HAP-1 (cell line): ENCODE measurements at places on chromosomes 5 and 9.
A peak's percentile ranks its signal among the peaks of the same experiment; 100 is the strongest.

DNA sequence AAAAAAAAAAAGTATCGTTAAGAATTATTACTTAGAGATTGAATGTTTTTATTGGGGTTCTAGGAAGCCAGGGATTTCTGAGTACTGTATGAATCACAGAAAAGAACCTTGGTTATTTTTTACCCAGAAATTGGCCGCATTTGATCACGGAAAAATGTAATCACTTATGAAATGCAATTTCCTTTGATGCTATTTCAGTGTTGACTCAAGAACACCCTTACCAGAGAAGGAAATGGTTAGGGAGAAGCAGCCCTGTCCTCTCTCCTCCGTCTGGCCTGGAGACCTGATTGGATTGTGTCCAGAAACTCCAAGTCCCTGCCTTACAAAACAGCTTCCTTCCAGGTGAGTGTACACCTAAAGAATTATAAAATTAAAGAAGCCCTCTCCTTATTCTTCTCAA is 116.7 kb downstream of the MED10 start:
- DNase-seq: no peak

- DNase-seq: no peak
Observed at GRCh38 chr9:83327750-83328622, 210.2 kb downstream of the FRMD3 start.

DNA sequence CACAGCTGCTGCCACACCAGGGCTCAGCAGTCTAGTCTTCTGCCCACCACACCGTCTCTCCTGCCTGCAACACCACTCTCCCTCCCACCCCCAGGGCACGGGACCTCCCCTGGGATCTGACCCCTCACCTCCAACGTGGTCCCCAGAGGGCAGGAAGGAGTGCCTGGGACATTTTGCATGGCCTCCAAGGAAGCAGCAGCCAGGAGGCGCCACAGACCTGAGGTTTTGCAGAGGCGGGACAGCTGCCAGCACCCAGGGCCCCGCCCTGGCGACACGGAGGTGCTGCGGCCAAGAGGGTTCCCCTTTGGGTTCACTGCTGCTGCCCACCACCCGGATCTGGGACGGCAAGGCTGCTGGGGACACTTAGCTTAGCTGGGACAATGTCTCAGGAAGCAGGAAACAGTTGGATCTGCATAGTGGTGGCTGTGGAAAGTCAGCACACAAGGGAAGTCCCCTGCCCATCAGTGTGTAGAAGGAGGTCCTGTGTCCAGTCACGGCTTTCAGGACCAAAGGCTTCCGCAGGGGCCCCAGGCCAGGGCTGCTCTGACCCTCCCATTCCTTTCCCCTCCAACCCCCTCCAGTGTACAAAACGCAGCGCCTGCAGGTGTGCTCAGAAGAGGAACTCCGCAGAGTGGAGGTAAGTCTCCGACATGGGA is 13.8 kb downstream of the PROP1 start:
- no peak for DNase-seq

GRCh38 chr5:101018299-101018698 is 115.2 kb upstream of the ST8SIA4 start:
- DNase-seq: no peak

DNA sequence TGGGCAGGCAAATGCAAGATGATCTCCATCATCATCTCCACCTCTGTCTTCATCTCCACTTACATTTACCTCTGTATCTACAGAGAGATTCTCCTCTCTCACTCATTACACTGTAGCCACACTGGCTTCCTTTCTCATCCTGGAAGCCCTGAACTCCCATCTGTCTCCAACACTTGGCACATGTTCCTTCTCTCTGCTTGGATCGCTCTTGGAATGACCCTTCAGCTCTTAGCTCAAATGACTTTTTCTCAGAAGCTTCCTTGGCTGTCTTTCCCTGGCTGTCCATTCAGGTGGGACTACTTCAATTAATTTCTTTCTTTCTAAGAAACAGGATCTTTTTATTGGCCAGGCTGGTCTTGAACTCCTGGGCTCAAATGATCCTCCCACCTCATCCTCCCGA is 120.0 kb upstream of the KLF4 start:
- DNase-seq: no peak

GRCh38 chr5:107867266-107867665 is 196.5 kb upstream of the EFNA5 start:
- DNase-seq: no peak

DNA sequence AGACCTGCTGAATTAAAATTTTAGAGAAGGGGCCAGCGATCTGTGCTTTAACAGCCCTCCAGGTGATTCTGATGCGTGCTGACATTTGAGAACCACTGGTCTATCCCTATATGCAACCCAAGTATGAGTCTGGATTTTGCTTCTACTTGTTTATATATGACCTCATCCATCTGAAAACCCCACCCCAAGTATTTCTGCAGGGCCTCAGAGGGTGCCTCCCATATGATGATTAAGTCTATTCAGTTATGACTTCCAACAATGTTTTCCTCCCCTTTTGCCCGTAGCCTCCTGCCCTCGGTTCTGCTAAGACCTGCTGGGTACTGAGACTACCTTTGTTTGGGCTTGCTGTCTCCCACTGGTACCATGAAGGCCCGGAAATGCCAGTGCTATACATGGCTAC is 376.0 kb upstream of the SMARCA2 start:
- no peak for DNase-seq

DNA sequence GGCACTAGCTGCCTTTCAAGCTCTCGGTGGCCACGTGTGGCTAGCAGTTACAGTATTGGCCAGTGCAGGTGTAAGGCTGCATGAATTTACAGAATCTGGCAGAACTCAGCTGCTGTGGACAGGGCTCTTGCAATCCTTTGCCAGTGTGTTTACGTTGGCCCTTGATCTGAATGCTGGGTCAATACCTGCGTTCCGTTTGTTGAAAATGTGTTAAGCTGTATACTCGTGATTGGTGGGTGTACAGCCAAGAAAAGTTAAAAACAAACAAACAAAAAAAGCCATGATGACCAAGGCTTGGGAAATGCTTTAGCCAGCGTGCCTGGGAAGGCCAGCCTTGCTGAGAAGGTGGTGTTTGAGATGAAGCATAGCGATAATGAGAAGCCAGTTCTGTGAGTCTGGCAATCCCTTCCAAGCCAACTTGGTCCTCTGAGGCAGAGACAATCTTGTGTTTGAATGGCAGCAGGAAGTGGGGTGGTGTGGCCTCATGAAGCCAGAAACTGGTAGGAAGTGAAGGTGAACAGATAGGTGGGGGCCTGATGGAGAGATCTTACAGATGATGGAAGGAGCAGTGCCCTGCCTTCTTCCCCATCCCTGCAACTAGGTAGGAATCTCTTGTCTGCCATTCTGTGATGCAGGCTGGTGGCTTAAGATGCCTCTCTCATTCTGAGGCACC is 820 bp upstream of the CFAP90 start:
- no peak for DNase-seq

GRCh38 chr9:23677446-23677845 is 148.6 kb downstream of the ELAVL2 start:
- no peak for DNase-seq

- DNase-seq: peak; percentile 58
Observed at GRCh38 chr5:125835293-125836172, 587.7 kb upstream of the GRAMD2B start.

DNA sequence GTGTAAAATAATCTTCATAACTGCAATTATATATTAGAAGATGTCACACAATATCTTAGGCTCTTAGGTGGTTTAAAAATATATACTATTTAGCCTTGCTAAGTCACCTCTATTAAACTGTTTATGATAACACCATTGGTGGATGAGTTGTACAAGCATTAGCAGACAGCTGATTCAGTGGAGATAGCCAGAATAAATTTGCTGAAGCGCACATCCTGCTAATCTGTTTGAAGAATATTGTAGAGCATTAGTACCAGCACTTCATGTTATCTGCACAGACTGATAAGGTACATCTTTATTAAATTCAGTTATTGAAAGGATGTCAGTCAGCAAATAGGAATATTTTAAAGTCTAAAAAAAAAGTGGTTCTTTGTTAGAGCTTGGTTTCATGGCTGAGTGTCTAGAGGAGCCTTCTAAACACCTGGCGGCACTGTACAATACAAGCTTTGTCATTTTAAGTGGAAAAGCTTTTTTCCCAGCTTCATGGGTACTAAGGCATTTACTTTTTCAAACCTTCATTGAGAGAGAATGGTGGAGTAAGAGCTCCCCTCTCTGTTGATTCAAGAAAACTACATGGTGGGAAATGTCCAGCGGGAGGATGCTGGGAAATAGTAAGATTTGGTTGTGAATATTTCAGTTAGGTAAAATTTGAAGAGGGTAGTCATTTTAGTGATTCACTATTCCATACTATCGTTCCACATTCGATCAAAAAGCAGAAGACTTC is 275.1 kb downstream of the SLF1 start:
- DNase-seq: peak; percentile 24

GRCh38 chr5:105593011-105593760 is 2030.6 kb upstream of the NUDT12 start:
- DNase-seq: no peak

GRCh38 chr9:128226412-128226801 is 23.2 kb downstream of the DNM1 start:
- no peak for DNase-seq

DNA sequence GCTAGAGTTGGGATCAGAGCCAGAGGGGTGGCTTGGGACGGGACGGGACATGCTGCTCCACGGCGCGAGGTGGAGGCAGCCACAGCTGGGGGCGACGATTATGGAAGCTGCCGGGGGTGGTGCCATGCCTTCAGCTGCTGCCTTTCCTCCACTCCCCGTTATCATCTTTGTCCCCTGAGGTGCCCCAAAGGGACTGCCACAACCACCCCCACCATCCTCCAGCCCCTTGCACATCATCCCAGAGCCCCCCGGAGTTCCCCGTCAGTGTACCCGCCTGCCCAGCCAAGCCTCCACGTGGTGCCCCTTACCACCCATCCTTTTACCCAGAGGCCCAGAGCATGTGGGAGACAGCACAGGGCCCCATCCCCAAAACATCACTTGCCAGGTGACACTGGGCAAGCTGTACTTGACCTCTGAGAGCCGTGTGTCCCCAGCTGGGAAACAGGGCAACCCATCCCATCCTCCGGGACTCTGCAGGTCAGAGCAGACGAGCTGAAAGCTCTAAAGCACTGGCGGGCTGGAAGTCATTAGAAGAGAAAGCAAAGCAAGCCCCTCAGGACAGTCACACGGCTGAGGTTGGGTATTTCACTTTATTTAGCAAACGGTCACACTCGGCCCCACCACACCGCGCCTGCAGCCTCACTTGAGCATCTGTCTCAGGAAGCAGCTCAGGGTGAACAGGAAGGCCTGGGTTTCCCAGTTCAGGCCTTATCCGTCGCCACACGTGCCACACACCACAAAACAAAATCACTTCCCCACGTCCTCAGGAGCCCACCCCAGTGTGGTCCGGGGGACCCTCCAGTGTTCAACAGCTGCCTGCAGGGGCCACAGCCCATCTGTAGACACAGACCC is 19.5 kb upstream of the MXD3 start:
- DNase-seq: no peak

DNA sequence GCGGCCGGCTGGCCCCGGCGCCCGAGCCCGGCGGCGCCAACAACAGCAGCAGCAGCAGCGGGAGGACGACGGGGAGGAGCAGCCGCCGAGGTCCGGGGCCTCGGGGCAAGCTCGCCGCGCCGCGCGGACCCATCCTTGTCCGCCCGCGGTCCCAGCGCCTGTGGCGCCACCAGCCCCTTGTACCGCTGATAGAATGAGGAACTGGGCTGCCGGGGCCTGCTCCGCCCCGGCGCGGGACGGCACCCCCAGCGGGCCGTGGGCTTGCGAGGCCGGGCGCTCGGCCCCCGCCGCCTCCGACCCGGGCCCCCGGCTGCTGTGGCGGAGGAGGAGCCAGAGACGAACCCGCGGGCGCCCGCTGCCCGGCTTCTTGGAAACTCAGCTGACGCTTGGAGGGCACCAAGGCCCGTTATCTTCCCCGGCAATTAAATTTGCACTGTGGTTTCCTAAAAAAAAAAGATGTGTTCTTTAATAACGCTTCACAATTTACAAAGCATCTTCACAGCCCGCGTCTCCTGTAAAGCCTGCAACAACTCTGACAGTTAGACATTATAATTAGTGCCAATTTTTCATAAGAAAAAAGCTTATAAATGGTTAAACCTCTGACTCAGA is at the start of gene ARSB:
Gene ARSB (minus strand): TSS at position 195 of the 609 bp plus-strand sequence. CDS start 62 bp downstream, at position 133.
- DNase-seq: peak; percentile 62

DNA sequence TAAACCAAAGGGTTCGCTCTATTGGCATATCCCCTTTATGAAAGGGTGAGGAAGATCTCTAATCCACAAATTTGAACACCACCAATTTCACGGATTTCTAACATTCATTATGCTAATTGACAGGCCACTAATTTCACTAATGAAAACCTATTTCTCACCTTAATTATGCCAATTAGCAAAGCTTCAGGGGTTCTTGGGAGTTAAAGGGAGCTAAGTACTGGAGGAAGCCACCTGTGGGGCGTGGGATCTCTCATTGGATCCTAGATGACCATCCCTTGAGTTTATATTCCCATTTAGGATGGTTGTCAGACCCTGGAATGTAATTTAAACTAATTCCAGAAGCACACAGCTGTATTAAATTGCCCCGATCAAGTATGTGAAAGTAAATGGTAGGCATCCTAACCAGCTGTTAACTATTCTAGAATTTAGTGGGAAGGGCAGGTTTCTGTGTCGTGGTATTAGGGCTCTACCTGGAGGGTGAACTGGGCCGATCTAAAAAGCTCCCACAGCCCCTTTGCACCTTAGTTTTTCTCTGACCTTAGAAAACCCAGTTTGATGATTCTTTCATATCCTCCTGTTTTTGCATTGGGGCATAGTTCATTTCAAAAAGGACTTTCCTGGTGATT is 77.1 kb downstream of the C9orf152 start:
- no peak for DNase-seq

DNA sequence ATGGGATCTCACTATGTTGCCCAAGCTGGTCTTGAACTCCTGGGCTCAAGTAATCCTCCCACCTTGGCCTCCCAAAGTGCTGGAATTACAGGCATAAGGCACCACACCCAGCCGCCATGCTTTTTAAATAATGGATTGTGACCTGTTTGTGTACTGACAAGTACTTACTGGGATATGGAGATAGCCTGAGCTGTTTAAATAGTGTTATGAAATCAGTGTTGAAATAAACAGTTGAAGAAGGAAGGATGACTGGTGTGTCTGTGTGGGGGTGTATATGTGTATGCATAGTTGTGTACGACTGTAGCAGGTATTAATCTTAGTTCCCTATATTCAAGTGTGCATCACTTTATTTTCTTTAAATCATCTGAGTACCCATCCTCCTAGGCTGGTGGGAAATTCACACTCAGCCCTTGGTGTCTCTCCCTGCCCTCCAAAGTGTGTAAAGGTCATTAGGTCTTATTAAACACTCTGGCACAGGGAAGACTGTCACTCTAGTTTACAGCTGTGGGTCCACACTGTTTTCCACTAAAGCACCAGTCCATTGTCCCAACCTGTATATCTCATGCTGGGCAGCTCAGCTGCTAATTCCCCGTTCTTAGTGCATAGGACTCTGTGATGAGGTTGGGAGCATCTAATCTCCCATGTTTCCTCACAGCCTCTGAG is 91.0 kb downstream of the SNX18 start:
- DNase-seq: no peak

DNA sequence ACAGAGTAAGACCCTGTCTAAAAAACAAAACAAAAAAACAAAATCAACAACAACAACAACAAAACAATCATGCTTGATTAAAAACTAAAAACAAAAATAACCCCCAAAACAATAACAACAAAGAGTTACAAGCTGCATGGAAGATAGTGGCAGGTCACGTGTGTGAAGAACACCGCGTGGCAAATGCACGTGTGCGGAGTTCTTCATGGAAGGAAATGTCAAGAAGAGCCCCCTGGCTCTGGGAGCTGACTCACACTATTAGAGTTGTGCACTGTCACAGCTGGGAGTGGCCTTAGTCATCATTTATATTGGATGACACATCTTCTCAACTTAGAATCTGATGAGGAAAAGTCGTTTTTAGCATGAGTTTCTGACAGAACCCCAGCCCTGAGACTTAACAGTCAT is 110.5 kb downstream of the JMY start:
- DNase-seq: no peak

GRCh38 chr9:12681620-12682019 is 11.6 kb upstream of the TYRP1 start:
- DNase-seq: no peak
